ENCODE measurements at places on chromosomes 12 and 14.
A peak's percentile ranks its signal among the peaks of the same experiment; 100 is the strongest.

GRCh38 chr12:26317942-26318575, 122.7 kb downstream of the SSPN start:
- no peak for DNase-seq

DNA sequence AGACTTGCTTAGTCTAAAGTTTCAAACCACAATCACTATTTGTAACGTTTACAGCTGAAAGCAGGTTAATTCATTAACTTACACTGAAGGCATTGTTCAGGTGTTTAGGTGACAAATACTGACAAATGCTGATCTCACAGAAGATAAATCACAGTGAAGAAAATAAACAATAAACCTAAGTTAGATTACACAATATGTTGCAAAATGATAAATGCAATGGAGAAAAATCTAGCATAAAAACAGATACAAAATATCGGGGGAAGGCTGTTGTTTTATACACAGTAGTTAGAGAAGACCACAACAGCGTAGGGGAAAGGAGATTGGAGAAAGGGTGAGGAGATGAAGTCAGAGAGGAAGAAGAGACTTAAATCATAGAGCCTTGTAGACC, 3.0 kb downstream of the SCAF11 start:
- DNase-seq = no peak

DNA sequence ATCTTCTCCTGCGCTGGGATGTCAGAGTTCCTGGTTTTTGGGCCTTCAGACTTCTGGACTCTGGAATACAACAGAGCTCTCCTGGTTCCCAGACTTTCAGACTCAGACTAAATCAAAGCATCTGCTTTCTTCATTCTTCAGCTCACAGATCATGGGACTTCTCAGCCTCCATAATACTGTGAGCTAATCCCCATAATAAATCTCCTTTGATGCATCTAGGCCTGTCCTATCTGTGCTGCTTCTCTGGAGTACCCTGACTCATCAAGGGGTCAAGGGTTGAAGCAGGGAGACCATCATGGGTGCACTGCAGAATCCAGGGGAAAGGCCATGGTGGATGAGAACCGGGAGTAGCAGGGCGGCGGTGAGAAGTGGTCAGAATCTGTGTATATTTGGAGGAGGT, 1094.1 kb upstream of the TMEM132C start:
- no peak for DNase-seq

- DNase-seq = no peak
Measured at GRCh38 chr12:113242560-113242959, 21.3 kb downstream of the TPCN1 start.

DNA sequence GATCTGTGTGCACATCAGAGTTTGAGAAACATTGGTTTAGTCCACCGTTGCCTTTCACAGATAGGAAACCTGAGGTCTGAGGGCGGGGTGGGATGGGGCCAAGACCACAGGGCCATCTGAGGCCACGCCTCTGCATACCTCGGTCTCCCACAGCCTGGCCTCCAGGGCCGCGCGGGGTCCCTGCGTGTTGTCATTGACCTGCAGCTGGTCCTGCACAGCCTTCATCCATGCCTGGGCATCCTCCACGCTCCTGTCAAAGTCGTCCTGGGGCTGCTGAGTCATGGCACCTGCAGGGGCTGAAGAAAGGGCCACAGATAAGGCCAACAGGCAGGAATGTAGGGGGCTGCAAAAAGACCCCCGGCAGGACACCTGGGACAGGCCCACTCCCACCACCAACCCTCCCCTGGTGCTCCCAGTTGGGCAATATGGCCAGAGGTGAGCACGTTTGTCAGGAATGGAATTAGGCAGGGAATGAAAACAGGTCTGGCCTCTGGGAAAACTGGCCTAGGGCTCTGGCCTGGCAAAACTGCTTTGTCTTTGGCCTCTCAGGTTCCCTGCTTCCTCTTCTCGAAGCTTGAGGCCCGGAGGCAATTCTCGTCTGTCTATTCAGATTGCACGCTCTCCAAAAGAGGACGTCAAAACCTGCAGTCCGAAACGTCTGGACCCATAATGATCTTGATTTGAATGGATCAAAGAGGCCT, 40.8 kb downstream of the SYNE3 start:
- DNase-seq = no peak

DNA sequence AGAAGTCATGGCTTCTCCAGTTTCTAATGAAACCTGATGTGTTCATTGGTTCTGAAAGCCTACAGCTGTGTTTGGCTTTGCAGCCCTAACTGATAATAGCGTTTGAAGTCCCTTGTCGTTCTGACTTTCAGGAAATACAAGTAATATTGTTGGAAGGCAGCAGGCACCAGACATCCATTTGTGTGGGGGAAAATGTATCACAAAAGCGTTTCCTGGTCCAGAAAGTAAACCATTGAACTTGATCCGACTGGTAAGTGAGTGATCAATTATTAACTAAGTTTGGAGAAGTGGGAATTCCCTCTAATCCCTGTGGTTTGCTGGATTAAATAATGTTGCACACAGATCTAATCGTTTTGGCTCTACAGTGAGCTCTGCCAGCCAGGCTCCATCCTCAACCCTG, 77.3 kb upstream of the LTA4H start:
- DNase-seq = no peak

DNA sequence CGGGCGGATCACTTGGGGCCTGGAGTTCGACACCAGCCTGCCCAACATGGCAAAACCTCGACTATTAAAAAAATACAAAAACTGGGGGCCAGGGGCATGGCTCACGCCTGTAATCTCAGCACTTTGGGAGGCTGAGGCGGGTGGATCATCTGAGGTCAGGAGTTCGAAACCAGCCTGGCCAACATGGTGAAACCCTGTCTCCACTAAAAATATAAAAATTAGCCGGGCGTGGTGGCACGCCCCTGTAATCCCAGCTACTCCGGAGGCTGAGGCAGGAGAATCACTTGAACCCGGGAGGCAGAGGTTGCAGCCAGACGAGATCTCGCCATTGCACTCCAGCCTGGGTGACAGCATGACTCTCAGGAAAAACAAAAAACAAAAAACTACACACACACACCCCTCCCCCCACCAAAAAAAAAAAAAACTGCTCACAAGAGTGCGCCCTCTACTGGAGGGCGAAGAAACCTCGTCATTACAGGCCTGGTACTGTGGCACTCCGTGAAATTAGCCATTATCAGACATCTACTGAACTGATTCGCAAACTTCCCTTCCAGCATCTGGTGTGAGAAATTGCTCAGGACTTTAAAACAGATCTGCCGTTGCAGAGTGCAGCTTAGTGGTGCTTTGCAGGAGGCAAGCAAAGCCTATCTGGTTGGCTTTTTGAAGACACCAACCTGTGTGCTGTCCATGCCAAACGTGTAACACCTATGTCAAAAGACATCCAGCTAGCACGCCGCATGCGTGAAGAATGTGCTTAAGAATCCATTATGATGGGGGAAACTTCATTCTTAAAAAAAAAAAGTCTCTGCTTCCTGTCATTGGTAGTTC, 7.7 kb downstream of the PPP1R3E start:
- DNase-seq = peak; percentile 37

Measured in left kidney (tissue), 8 donors.